HFFc6 (cell line): ENCODE measurements at places on chromosomes 3 and 15. TPM values are rescaled to one million over a fixed set of nuclear protein-coding genes. Genes with fewer than 3 reads are reported as not detected.

Gene MAPKBP1
- total RNA-seq = 18.2 to 22.4 TPM (median 18.7 TPM) in 3 replicates

Gene UNC13C
- not detected in 3 replicates for total RNA-seq

Gene GP9
- not detected in 3 replicates for total RNA-seq

Gene LMCD1
- total RNA-seq = 19.6 to 52.2 TPM (median 23.4 TPM) in 3 replicates

Gene FAM162A
- 28.4 to 37.8 TPM (median 35.5 TPM) in 3 replicates for total RNA-seq

Gene APPL1
- total RNA-seq = 17.1 to 24.7 TPM (median 22.8 TPM) in 3 replicates

Gene INO80
- total RNA-seq = 18.3 to 20.0 TPM (median 18.8 TPM) in 3 replicates

Gene PFKFB4
- 8.7 to 10.9 TPM (median 9.6 TPM) in 3 replicates for total RNA-seq

Gene LRRC34
- total RNA-seq = 0.59 to 0.87 TPM (median 0.74 TPM) in 3 replicates

DNA sequence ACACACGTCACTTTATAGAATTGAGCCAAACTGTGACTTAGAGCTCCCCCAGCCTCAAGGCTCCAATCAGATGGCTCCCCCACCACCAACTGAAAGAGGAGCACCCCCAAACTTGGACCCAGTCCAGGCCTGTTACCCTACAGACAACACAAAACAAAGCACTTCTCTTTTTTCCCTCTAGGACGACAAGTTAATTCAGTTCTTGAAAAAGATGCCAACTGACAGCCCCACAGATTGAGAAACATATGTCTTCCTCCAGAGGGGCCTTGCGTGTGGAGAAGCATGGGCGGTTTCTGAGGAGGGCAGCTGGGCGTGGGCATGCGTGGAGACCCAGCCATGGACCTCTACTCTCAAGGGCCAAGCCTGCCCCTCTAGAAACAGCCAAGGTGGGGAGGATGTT is 229.5 kb downstream of the SHQ1 start:
- no peaks in the 10 kb centered on the region for H3K4me1 ChIP-seq
- peaks cover 19% of the 10 kb centered on the region for H3K27me3 ChIP-seq

DNA sequence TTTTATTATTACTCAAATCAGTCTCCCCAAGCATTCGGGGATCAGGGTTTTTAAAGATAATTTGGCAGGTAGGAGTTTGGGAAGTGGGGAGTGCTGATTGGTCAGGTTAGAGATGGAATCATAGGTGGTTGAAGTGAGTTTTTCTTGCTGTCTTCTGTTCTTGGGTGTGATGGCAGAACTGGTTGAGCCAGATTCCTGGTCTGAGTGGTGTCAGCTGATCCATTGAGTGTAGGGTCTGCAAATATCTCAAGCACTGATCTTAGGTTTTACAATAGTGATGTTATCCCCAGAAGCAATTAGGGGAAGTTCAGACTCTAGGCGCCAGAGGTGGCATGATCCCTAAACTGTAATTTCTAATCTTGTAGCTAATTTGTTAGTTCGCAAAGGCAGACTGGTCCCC is 20.6 kb upstream of the TRANK1 start:
- H3K4me3 ChIP-seq = no peak overlapping the region
- no peaks in the 10 kb centered on the region for H3K36me3 ChIP-seq
- H3K27ac ChIP-seq = no peak overlapping the region

DNA sequence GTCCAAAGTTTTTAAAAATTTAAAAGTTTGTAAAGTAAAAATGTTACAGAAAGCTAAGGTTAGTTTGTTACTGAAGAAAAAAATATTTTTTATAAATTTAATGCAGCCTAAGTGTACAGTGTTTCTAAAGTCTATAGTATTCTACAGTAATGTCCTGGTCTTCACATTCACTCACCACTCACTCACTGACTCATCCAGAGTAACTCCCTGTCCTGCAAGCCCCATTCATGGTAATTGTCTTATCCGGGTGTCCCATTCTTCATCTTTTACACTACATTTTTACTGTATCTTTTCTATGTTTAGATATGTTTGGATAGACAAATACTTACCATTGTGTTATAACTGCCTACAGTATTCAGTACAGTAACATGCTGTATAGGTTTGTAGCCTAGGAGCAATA is 36.7 kb upstream of the ATP10A start:
- no peak overlapping the region; the same call in 1 of the 2 replicates for H3K27ac ChIP-seq
- H3K27me3 ChIP-seq = peaks cover 8% of the 10 kb centered on the region

- H3K27me3 ChIP-seq = no peaks in the 10 kb centered on the region
- no peak overlapping the region; the same call in 1 of the 2 replicates for H3K4me3 ChIP-seq
- peaks cover 13% of the 10 kb centered on the region; the same call in 1 of the 2 replicates for H3K36me3 ChIP-seq
- peak overlapping the region; percentile 67 for H3K27ac ChIP-seq
- DNase-seq = peak; percentile 70
Measured at GRCh38 chr15:100968050-100968966, 49.2 kb downstream of the LRRK1 start.

- no peak overlapping the region for H3K4me3 ChIP-seq
- no peak for DNase-seq
- H3K36me3 ChIP-seq = no peaks in the 10 kb centered on the region; the same call in 1 of the 2 replicates
- peaks cover 5% of the 10 kb centered on the region for H3K27me3 ChIP-seq
- H3K27ac ChIP-seq = no peak overlapping the region
Measured at GRCh38 chr15:63395730-63396151, 14.1 kb upstream of the CA12 start.

GRCh38 chr3:151012753-151013152 is 40.2 kb upstream of the CLRN1 start:
- H3K4me1 ChIP-seq = peaks cover 9% of the 10 kb centered on the region; the same call in 1 of the 2 replicates
- H3K36me3 ChIP-seq = no peaks in the 10 kb centered on the region
- H3K27ac ChIP-seq = no peak overlapping the region
- no peak for DNase-seq

DNA sequence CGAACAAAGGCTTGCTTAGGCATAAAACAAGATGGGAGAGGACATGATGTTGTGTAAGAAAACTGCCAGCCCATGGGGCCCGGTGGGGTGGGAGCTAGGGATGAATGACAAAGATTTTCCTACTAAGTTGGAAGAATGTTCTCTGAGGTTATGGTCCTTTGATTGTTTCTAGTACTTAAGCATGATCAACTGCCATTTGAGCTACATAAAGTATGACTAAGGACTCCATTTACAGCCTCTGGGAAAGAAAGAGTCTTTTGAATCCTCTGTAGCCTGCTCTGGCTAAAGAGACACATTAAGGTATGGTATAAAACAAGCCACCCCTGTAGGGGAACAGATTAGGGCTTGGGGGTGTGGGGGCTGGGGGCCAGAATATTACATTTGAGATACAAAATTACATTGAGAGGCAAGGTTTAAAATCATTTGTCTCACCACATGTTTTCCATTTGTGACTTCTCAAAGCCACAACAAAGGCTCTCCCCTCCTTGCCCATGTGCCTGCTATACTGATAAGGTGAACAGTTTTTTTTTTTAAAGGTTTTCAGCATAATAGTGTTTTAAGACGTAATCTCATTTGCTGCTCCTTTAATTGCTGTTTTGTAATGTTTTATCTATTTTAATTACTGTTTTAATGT is 323.4 kb downstream of the CHST2 start:
- no peak for DNase-seq
- peak overlapping the region; percentile 86 for H3K27ac ChIP-seq
- H3K27me3 ChIP-seq = no peaks in the 10 kb centered on the region; the same call in none of the 2 replicates
- H3K4me1 ChIP-seq = peaks cover 42% of the 10 kb centered on the region

DNA sequence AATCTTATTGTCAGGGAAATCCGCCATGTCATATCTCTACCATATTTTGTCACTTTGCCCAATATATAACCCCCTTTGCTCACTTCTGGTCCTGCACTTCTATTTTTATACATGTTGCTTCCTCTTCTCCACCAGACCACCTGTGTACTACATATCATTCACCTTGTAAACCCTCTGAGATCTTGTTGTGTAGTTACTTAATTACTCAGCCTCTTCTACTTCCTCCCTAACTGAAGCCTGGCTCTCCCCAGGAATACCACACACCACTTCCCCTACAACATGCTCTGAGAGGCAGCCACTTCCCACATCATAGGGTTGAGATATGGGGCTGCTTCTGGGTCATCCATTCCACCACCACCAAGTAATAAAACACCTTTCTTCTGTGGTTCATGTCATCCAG is 10.0 kb downstream of the HEXA start:
- DNase-seq = no peak
- H3K4me3 ChIP-seq = no peak overlapping the region
- no peaks in the 10 kb centered on the region; the same call in 1 of the 2 replicates for H3K27me3 ChIP-seq
- H3K36me3 ChIP-seq = peaks cover 13% of the 10 kb centered on the region; the same call in 1 of the 2 replicates

- H3K36me3 ChIP-seq = no peaks in the 10 kb centered on the region
- H3K4me3 ChIP-seq = no peak overlapping the region
- peaks cover 24% of the 10 kb centered on the region for H3K4me1 ChIP-seq
- H3K27ac ChIP-seq = no peak overlapping the region
- no peak for DNase-seq
Measured at GRCh38 chr15:77018796-77019505, 24.0 kb downstream of the PSTPIP1 start.

- no peak for DNase-seq
Measured at GRCh38 chr3:98914210-98915080, 12.9 kb upstream of the DCBLD2 start.

DNA sequence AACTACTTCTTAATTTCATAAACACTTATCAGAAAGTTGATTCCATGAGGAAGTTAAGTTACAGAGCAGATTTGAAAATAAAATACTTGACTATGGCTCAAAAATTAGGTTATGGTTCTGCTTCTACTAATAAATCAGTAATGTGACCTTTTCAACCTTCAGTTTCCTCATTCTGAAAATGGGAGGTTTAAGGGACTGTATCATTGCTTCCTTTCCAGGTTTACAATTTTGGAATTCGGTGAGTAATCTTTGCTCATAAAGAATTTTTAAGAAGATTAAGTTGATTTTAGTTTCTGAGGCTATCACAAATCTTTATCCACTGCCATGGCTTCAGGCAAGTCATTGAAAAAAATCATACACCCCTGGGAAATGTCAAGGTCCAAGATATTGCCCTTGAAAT is 1061.2 kb downstream of the DIPK2A start:
- H3K4me3 ChIP-seq = no peak overlapping the region
- no peaks in the 10 kb centered on the region for H3K4me1 ChIP-seq
- 0 out of 2 replicates have a peak, but pooled peaks cover 7% of the 10 kb centered on the region for H3K36me3 ChIP-seq

GRCh38 chr3:182585532-182586150 is 207.7 kb upstream of the ATP11B start:
- H3K4me1 ChIP-seq = no peaks in the 10 kb centered on the region
- no peaks in the 10 kb centered on the region for H3K36me3 ChIP-seq
- H3K27me3 ChIP-seq = no peaks in the 10 kb centered on the region
- no peak for DNase-seq
- H3K27ac ChIP-seq = no peak overlapping the region

GRCh38 chr15:101148166-101148880 is 103.5 kb downstream of the CHSY1 start:
- no peak for DNase-seq
- H3K4me3 ChIP-seq = no peak overlapping the region
- H3K4me1 ChIP-seq = no peaks in the 10 kb centered on the region; the same call in 1 of the 2 replicates
- no peak overlapping the region for H3K27ac ChIP-seq
- H3K27me3 ChIP-seq = peaks cover 2% of the 10 kb centered on the region; the same call in 1 of the 2 replicates

GRCh38 chr3:70992562-70993204 is 590.8 kb downstream of the FOXP1 start:
- H3K36me3 ChIP-seq = peaks cover 53% of the 10 kb centered on the region
- DNase-seq = peak; percentile 33
- H3K4me3 ChIP-seq = no peak overlapping the region; the same call in 1 of the 2 replicates
- peak overlapping the region; percentile 52 for H3K27ac ChIP-seq
- no peaks in the 10 kb centered on the region for H3K27me3 ChIP-seq

GRCh38 chr15:51382787-51383186 is 41.3 kb downstream of the GLDN start:
- peaks cover 20% of the 10 kb centered on the region for H3K27me3 ChIP-seq
- no peak overlapping the region for H3K4me3 ChIP-seq
- no peaks in the 10 kb centered on the region for H3K36me3 ChIP-seq

DNA sequence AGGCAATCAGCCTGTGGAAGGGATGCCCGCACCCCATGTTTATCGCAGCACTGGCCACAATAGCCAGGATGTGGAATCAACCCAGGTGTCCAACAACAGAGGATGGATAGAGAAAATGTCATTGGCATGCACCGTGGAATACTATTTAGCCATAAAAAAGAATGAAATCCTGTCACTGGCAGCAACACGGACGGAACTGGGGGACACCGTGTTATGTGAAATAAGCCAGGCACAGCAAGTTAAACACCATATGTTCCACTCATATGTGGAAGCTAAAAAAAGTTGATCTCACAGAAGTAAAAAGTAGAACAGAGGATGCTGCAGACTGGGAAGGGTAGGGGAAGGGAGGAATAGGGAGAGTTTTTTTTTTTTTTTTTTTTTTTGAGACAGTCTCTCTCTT is 15.6 kb downstream of the MELTF start:
- no peak overlapping the region for H3K27ac ChIP-seq
- no peak for DNase-seq
- no peaks in the 10 kb centered on the region for H3K36me3 ChIP-seq
- H3K27me3 ChIP-seq = peaks cover 17% of the 10 kb centered on the region
- H3K4me1 ChIP-seq = no peaks in the 10 kb centered on the region
- H3K4me3 ChIP-seq = no peak overlapping the region

DNA sequence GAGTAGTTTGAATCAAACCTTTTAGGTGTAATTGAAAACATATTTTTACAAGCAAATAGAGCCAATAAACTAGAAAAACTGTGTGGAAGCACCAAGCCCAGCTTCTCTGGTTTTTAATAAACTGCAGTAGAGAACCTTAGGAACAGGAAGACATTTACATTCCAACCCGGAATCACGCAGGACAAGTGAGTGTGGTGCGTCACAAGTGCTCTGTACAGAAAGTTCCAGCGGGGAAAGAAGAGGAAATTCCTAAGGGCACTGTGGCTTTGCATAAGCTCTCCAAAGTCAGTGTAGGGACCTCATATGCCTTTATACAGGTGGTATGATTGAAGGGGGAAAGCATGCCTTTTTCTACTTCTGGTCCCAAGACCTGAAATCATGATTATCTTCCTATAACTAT is 21.6 kb downstream of the COL8A1 start:
- peak overlapping the region; percentile 94 for H3K27ac ChIP-seq
- no peak overlapping the region for H3K4me3 ChIP-seq
- H3K4me1 ChIP-seq = peaks cover 49% of the 10 kb centered on the region
- no peak for DNase-seq
- peaks cover 26% of the 10 kb centered on the region for H3K36me3 ChIP-seq
- H3K27me3 ChIP-seq = no peaks in the 10 kb centered on the region; the same call in 1 of the 2 replicates

DNA sequence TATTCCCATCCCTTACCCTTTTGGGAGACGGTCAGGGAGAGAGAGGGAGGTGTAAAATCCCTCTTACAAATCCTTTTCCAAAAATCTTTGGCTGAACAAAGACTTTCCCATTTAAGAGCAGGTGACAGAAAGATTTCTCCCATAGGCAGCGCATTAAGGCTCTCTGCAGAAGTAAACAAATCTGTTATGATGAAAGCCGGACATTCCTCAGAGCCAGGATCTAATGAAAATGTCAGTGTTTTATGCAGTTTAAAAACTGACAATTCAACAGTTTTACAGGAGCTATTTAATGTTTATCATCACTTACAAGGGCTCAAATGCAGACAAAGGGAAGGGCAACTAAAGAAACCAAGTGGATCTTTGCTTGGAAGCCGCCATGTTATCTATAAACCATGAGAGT is 108.3 kb upstream of the WNT5A start:
- peaks cover 17% of the 10 kb centered on the region; the same call in 1 of the 2 replicates for H3K4me1 ChIP-seq
- H3K4me3 ChIP-seq = no peak overlapping the region
- H3K27ac ChIP-seq = no peak overlapping the region
- DNase-seq = no peak
- H3K36me3 ChIP-seq = no peaks in the 10 kb centered on the region
